ENCODE measurements at places on chromosomes 11 and 22. TPM values are rescaled to one million over a fixed set of nuclear protein-coding genes. Genes with fewer than 3 reads are reported as not detected.

OR51B4 gene
- not detected for total RNA-seq

FAT3 gene
- total RNA-seq, result 1.3 TPM

TCF20 gene
- 15.8 TPM for total RNA-seq

EMID1 gene
- 8.9 TPM for total RNA-seq

JAML gene
- total RNA-seq, result 13.5 TPM

GUCY1A2 gene
- 4.4 TPM for total RNA-seq

DNA sequence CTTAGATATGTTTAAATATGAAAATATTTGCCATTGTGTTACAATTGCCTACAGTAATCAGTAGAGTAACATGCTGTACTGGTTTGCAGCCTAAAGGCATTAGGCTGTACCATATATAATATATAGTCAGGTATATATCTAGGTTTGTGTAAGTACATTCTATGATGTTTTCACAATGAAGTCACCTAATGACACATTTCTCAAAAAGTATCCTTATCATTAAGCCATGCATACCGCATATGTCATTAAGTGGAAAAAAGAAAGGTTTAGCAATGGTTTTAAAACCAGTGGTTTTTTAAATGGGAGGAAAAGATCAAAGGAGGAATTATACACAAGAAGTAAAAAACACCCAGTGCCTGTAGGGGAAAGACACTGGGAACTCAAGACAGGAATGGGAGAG, 122.7 kb downstream of the RBFOX2 start:
- no peak for DNase-seq

GRCh38 chr11:70796648-70797227, 398.4 kb downstream of the CTTN start:
- no peak for DNase-seq

DNA sequence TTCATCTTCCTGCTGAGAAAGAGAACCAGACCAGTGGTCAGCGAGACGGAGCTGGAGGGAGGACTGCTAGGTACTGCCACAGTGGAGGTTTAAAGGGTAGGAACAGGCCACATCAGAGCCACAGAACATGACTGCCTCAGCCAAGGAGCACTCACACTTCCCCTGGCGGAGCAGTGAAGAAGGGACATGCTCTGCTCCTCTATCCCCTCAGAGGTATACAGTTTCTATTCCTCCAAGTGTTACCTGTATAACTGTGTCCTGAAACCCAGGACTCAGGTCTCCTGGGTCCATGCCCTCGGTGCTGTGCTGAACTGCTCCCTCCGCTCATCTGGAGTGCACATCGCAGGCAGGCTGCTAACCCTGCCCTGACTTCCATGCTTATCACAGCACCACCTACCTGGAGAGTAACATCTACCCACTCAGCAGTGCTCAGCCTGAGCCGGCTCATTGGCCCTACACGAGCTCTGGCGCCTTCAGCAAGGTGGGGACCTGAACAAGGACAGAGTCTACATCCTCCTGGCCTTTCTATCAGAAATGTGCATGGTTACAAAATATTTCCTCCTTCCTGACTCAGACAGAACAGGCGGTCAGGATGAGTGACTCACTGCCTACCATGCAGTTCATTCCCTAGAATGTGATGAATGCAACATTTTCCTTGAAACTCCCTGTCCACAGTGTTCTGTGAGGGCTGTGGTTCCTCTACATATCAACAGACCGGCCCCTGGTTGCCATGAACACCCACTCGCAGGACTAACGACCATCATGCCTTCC, 52.9 kb downstream of the C11orf58 start:
- no peak for DNase-seq

DNA sequence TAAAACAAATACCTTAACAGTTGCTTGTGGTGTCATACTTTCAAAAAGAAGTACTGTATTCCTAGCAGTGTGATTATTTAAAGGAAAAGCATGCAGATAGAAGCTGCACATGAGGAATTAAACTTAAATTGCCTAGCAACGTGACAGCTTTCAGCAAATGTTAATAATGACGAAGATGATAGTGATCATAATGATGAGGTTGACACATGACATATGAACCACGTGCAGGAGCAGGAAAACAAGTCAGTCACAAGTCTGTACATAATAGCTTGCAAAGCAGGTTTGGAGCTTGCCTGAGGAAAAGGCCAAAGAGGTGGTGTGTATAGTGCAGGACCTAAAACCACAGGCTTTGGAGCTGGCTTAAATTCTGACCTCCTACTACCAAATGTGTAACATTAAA, 30.6 kb upstream of the PIK3C2A start:
- DNase-seq, result no peak

GRCh38 chr11:101127699-101128570, 1.7 kb downstream of the PGR start:
- no peak for DNase-seq

DNA sequence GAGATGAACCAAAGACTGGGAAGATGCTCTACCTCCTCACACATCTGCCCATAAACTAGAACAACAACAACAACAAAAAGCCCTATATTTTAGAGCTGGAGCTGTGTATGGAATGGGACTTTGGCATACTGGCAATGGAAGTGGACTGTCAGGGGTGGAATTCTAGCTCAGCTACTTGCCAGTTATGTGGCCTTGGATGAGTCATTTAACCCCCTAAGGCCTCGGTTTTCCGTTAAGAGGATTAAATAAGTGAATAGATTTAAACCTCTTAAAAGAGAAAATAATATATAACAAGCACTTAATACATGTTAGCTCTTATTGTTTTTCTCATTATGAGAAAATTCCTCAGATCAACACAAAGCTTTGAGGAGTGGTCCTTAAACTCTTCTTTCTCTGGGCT, 195.0 kb downstream of the KIF18A start:
- DNase-seq, result no peak

GRCh38 chr11:64437426-64437825, 78.5 kb downstream of the RPS6KA4 start:
- no peak for DNase-seq

- no peak for DNase-seq
Measured at GRCh38 chr11:80993536-80993935, 1552.7 kb upstream of the TENM4 start.

DNA sequence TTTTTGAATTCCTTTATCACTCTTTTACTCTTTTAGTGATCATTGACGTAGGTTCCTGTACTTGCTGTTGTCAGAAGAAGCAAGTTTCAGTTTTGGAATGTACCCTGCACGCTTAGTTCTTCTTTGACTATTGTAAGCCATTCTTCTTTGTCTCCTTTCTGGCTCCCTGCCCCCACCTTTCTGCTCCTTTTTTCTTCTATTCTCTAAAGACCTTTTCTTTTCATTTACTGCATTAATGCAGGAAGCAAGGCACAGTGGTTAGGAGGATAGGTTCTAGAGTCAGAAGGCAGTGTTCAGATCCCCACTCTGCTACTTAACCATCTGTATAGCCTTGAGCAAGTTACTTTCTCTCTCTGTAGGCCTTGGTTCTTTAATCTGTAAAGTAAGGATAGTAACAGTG, 33.7 kb upstream of the RAG2 start:
- no peak for DNase-seq

- no peak for DNase-seq
Measured at GRCh38 chr11:128061281-128061871, 526.0 kb downstream of the ETS1 start.

DNA sequence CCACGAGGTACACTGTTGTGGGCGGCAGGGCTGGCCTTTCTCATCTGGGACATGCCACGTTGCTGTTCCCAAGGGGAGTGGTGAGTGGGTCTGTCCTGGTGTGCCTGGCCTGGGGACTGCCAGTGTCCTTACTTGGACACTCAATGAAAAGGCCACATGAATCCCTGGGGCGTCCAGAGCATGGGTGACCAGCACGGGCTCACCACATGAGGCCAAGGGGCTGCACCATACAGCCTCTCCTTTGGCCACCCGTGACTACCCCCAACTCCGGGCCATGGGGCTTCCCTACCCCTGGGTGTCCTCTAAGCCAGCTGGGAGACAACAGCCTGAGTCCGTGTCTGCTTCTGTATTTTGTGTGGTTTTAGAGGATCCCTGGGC, 20.2 kb upstream of the TXNRD2 start:
- DNase-seq, result no peak

GRCh38 chr22:41132550-41132949, 40.2 kb downstream of the EP300 start:
- DNase-seq, result no peak

DNA sequence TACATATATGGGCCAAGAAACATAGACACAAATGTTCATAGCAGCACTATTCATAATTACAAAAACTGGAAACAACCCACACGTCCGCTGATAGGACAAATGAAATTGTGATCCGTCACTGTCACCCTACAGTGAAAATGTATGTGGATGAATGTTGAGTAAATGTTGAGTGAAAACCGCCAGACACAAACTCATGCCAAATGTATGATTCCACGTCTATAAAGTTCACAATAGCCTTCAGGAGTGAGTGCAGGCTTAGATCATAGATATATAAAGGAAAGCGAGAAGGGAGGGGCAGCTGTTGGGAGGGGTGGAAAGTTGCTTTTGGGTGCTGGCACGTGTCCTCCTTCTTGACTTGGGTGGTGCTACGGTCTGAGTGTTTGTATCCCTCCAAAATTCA, 33.6 kb downstream of the DBX1 start:
- no peak for DNase-seq

GRCh38 chr11:131999955-132000354, 629.5 kb downstream of the NTM start:
- DNase-seq, result no peak

Data from liver (tissue), 10 donors.